Progenitor cell of endocrine pancreas (in vitro differentiated cells): ENCODE measurements at places on chromosomes 7 and 10.

DNA sequence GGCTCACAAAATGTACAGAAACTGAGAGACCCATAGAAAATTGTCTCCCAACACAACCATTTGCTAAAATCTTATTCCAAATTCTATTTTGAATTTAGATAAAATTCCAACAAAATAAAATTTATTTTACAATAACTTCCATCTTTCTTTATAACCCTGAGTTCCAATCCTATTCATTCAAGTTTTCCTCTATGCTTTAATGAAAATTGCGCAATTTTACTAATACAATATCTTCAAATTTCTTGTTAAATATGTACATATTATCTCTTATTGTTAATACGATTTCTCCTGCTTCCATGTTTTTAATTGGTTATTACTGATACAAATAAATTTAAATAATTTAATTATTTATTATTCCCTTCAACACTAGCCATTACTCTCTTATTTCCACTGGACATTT lies 645.2 kb upstream of the COBL start:
- H3K27ac ChIP-seq = no peak overlapping the region
- DNase-seq = no peak
- H3K4me1 ChIP-seq = peaks cover 9% of the 10 kb centered on the region
- no peaks in the 10 kb centered on the region for H3K27me3 ChIP-seq

DNA sequence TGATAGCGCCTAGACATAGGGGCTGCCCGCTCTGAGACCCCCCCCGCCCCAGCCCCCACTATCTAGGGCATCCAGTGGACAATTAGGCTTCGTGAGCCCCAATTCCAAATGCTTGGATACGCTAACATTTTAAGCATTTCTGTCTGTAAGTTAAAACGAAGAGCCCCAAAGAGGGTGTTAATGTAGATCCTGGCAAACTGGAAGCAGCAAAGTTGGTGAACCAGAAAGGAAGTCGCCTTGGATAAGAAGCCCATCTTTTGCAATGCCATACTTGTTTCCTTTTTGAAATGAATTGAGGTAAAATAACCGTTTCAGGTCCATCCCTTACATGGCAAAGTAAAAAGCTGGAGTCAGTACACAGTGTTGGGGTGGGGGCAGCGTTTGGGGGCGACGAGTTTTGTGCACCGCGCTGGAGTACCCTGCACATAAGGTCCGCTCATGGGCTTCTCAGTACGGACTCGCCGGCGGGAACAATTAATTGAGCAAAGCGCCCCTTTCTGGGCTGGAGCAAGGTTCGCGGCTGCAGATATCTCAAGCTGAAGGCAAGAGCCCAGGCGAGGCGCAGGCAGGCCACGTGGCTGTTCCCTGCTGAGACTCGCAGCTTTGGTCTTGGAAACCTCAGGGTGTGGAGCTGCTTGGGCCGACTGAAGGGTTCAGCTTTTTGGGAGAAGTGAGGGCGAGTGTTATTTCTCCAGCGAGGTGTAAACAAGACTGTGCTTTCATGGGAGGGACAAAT lies 1.4 kb upstream of the TWIST1 start:
- peak overlapping the region; percentile 19 for H3K4me3 ChIP-seq
- no peak overlapping the region for H3K27ac ChIP-seq
- no peak for DNase-seq

DNA sequence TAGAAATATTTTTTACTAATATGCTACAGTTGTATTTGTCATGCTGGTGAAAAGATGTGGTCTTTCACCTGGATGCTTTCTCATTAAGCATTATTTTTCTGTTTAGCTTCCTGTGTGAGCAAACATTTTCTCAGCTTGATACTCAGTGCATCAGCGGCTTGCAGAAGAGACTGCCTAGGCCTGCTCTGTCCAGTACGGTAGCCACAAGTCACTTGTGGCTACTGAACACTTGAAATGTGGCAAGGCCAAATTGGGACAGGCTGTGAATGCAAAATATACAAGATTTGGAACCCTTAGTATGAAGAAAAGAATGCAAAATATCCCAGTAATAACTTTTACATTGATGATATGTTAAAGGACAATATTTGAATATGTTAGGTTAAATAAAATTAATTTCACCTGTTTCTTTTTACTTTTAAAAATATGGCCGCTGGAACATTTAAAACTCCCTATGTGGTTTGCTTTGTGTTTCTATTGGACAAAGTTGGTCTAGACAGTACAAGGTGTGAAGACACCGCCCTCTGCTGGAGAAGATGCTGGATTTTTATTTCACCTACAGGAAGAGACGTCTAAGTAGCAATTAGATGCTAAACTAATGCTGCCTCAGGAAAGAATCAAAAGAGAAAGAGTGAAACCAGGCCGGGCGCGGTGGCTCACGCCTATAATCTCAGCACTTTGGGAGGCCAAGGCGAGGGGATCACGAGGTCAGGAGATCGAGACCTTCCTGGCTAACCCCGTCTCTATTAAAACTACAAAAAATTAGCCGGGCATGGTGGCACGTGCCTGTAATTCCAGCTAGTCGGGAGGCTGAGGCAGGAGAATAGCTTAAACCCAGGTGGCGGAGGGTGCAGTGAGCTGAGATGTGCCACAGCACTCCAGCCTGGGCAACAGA lies 5.3 kb downstream of the SRGN start:
- peaks cover 7% of the 10 kb centered on the region for H3K27me3 ChIP-seq
- no peaks in the 10 kb centered on the region for H3K36me3 ChIP-seq
- H3K4me3 ChIP-seq = no peak overlapping the region
- no peaks in the 10 kb centered on the region for H3K4me1 ChIP-seq
- peak; percentile 43 for DNase-seq
- H3K27ac ChIP-seq = peak overlapping the region; percentile 3

DNA sequence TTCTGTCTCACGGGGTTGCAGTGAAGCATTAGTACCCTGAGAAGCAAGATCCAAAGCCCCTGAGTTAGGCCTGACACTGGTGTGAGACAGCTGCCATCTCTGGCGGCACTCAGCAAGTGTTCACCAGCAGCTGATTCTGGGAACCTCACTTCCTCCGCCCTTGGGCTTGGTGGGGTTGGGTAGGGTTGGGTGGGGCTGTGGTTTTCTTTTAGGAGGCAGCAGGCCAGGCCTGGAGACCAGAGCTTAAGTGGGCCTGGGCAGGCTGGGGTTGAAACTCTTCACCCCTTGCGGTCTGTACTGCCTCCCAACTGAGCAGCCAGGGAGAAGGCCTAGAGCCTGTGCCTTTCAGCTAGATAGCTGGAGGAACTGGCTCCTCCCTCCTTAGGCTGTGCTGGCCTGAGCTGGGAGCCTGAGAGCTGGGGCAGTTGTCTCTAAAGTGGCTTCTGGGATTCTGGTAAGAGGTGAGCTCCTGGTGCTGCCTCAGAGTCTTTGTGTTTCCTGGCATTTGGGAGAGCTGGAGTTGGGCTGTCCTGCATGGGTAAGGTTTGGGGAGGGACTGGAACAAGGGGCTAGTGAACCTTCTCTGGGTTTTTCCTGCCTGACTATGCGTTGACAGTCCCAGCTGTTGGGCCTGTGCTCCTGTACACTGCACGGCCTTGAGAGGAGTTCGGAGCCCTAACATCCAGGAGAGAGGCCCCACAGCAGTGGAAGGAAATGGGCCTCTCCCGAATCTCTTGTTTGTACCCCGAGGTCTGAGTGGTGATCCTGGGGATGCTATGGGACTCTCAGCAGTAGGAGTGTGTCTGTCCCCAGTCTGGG lies 5.1 kb downstream of the TSPAN14 start:
- DNase-seq = no peak
- H3K4me3 ChIP-seq = peak overlapping the region; percentile 29
- H3K4me1 ChIP-seq = peaks cover 74% of the 10 kb centered on the region
- H3K36me3 ChIP-seq = peaks cover 2% of the 10 kb centered on the region
- peak overlapping the region; percentile 98 for H3K27ac ChIP-seq

GRCh38 chr7:7324698-7325097 lies 142.4 kb downstream of the C1GALT1 start:
- no peak overlapping the region for H3K27ac ChIP-seq
- no peaks in the 10 kb centered on the region for H3K36me3 ChIP-seq
- no peaks in the 10 kb centered on the region for H3K27me3 ChIP-seq
- no peak overlapping the region for H3K4me3 ChIP-seq

- no peaks in the 10 kb centered on the region for H3K4me1 ChIP-seq
- H3K36me3 ChIP-seq = peaks cover 3% of the 10 kb centered on the region
- no peak overlapping the region for H3K4me3 ChIP-seq
- no peak for DNase-seq
- no peaks in the 10 kb centered on the region for H3K27me3 ChIP-seq
- H3K27ac ChIP-seq = no peak overlapping the region
Observed at GRCh38 chr7:4167385-4167910, 514.6 kb upstream of the FOXK1 start.

- H3K27me3 ChIP-seq = peaks cover 37% of the 10 kb centered on the region
- peaks cover 16% of the 10 kb centered on the region for H3K4me1 ChIP-seq
Observed at GRCh38 chr10:101060951-101061623, 702 bp upstream of the KAZALD1 start.

GRCh38 chr7:25379351-25380300 lies 151.3 kb upstream of the NPVF start:
- no peaks in the 10 kb centered on the region for H3K27me3 ChIP-seq
- H3K27ac ChIP-seq = no peak overlapping the region
- no peak for DNase-seq
- H3K36me3 ChIP-seq = no peaks in the 10 kb centered on the region
- H3K4me3 ChIP-seq = no peak overlapping the region

DNA sequence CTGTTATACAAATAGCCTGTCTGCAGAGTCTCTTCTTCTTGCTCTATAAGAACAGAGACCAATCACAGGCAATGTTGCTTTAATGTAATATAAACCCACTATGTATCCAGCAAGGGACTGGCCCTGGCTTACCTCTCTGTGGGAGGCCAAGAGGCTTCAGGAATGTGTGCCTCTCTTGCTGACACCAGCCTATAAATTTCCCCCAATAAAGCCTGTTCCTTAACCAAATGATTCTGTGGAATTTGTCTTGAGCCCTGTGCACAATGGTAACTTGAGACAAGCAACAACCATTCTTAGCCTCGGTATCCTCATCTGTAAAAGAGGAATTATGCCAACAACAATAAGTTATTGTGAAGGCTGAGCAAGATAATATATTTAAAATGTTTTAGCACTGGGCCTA lies 563.7 kb downstream of the GRM8 start:
- H3K27me3 ChIP-seq = no peaks in the 10 kb centered on the region
- no peaks in the 10 kb centered on the region for H3K4me1 ChIP-seq
- no peak overlapping the region for H3K27ac ChIP-seq

DNA sequence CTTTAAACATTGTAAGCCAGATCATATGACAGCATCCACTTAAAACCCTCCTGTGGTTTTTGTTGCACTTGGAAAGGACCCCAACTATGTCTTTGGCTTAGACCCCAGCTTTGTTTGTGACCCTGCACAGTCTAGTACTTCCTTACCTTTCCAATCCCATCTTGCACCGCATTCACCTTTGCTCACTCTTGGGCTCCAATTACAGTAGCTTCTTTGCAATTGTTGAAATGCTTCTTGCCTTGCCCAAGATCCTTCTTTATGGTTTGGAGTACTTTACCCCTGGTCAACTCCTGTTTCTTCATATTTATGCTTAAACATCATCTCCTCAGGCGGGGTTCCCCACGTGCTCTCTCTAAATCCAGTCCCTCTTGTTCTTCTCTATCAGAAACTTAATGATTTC lies 162.6 kb downstream of the PTEN start:
- H3K36me3 ChIP-seq = no peaks in the 10 kb centered on the region
- no peak overlapping the region for H3K4me3 ChIP-seq
- peaks cover 8% of the 10 kb centered on the region for H3K4me1 ChIP-seq
- H3K27ac ChIP-seq = no peak overlapping the region

DNA sequence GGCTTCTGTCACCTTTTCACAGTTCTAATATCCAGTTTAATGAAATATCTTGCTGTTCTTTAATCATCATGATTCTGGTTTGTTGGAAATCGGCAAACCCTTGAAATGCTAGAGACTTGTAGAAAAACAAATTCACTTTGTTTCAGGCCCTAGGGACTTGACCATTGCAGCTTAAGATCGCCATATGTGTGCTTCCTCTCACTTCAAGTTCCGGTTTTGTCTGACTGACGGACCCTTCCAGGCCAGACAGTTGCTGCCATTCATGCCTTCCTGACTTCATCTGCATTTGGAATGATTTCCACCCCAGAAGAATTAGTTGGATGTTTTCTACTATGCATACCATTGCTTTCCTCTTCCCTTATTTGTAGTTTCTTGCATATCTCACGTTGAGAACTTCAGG lies 125.6 kb downstream of the CELF2 start:
- no peak overlapping the region for H3K27ac ChIP-seq
- H3K4me1 ChIP-seq = peaks cover 9% of the 10 kb centered on the region
- no peaks in the 10 kb centered on the region for H3K36me3 ChIP-seq
- peaks cover 5% of the 10 kb centered on the region for H3K27me3 ChIP-seq

- no peak overlapping the region for H3K4me3 ChIP-seq
- H3K4me1 ChIP-seq = no peaks in the 10 kb centered on the region
- H3K27ac ChIP-seq = no peak overlapping the region
- no peaks in the 10 kb centered on the region for H3K27me3 ChIP-seq
- no peaks in the 10 kb centered on the region for H3K36me3 ChIP-seq
Observed at GRCh38 chr10:53543410-53543809, 770.8 kb upstream of the MBL2 start.

GRCh38 chr7:80277434-80278427 lies 143.1 kb downstream of the GNAI1 start:
- no peaks in the 10 kb centered on the region for H3K27me3 ChIP-seq
- H3K27ac ChIP-seq = peak overlapping the region; percentile 15
- H3K4me1 ChIP-seq = peaks cover 22% of the 10 kb centered on the region
- no peak overlapping the region for H3K4me3 ChIP-seq
- no peak for DNase-seq
- no peaks in the 10 kb centered on the region for H3K36me3 ChIP-seq

DNA sequence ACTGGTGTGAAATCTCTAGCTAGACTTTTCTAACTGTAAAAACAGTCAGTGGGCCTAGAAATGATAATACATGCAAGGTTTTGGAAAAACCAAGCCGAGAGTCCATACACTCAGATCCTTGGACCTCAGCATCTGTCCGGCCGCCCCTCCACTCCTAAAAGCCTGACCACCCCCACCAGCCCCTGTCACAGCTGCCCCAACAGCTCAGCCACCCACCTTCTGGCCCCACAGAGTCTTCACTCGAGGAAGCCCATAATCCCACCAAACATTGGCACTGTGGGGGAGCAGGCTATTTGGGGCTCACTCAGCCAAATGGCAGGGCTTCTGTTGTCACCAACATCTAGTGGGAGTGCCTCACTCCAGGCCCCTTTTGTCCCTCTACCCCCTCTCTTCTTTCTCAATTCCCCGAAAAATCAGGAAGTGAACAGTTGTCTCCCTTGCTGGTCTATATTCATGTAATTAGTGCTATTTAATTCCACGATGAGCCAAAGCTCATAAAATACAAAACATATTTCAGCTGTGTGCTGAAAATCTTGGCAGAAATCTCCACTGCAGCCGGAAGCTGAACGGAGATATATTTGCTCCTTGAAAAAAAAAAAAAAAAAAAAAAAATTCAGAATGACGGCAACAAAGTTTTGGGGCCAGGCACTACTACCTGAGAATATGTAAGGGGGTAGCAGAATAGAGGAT lies 55.5 kb downstream of the PLXNA4 start:
- no peaks in the 10 kb centered on the region for H3K4me1 ChIP-seq
- no peak for DNase-seq
- H3K36me3 ChIP-seq = no peaks in the 10 kb centered on the region
- no peak overlapping the region for H3K4me3 ChIP-seq
- H3K27me3 ChIP-seq = peaks cover 15% of the 10 kb centered on the region

- H3K4me1 ChIP-seq = peaks cover 12% of the 10 kb centered on the region
- H3K36me3 ChIP-seq = peaks cover 14% of the 10 kb centered on the region
- no peaks in the 10 kb centered on the region for H3K27me3 ChIP-seq
- DNase-seq = no peak
Observed at GRCh38 chr7:111439977-111440376, 122.3 kb downstream of the IMMP2L start.
